ENCODE measurements at places on chromosomes 3 and 15.

DNA sequence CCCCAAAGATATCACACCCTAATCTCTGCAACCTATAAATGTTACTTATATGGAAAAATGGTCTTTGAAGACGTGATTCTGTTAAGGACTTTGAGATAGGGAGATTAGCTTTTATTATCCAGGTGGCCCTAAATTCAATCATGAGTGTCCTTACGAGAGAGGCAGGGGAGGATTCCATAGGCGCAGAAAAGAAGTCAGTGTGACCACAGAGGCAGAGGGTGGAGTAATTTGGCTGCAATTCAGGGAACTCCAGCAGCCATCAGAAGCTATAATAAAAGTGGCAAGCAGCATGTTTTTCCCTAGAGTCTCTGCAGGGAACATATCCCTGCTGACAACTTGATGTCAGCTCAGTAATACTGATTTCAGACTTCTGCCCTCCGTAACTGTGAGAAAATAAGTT is 315.2 kb upstream of the ROBO2 start:
- DNase-seq, result no peak

GRCh38 chr15:40339621-40339945 is 1.2 kb downstream of the CCDC9B start:
- no peak for DNase-seq

GRCh38 chr3:41683666-41684350 is 278.1 kb downstream of the ULK4 start:
- no peak for DNase-seq

GRCh38 chr15:90091156-90091931 is 10.9 kb downstream of the IDH2 start:
- no peak for DNase-seq

DNA sequence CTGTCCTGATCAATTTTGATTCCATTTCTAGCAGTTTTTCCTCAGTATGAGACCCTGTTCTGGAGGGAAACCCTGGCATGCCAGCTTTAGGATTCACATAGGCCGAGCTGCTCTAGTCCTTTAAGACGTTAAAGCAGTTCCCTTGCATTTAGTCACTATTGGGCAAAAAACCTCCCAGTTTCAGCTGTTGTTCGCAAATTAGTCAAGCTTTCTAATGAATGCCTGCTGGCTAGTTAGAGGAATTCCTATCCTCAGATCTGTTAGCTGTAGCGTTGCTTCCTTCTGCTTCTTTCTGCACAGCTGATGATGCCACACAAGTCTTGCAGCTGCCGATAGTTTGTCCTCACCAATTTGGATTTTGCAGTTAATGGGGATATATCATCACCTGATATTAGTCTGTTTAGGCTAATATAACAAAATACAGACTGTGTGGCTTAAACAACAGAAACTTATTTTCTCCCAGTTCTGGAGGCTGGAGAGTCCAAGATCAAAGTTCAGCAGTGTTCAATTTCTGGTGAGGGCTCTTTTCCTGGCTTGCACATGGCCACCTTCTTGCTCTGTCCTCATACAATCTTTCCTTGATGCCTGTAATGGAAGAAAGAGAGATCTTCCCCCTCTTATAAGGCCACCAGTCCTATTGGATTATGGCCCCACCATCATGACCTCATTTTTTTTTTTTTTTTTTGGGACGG is 7.5 kb upstream of the UBL7 start:
- DNase-seq, result no peak

- no peak for DNase-seq
These were observed 35.3 kb downstream of the KCNH8 start for GRCh38 chr3:19183584-19183983.
